Hematopoietic multipotent progenitor cell treated with erythropoietin and hydrocortisone succinate and interleukin-3 and kit ligand, for 15 days (in vitro differentiated cells): ENCODE measurements at places on chromosomes 1 and 21.

GRCh38 chr1:171427852-171428471 lies 57.4 kb upstream of the PRRC2C start:
- no peak for DNase-seq

DNA sequence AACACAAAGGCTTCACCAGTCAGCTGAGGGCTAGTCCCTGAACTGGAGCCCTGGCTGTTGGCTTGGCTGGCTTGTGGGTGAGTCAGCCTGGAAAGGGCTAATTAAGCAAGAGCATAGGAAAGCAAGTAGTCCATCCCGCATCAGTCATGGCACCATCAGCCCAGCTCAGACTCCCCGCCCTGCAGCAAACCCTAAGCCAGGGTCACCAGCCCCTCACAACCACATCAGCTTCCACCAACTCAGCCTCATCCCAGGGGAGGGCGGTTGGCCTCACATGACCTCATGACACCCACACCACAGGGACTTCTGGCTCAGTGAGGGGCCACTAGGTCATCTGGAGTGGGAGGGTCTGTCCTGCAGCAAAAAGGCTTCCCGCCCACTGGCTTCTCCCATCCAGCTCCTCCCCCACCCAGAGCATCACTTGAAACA lies 7.0 kb upstream of the SPATC1L start:
- no peak for DNase-seq

GRCh38 chr1:17156108-17156507 lies 36.9 kb upstream of the PADI2 start:
- DNase-seq, result no peak

DNA sequence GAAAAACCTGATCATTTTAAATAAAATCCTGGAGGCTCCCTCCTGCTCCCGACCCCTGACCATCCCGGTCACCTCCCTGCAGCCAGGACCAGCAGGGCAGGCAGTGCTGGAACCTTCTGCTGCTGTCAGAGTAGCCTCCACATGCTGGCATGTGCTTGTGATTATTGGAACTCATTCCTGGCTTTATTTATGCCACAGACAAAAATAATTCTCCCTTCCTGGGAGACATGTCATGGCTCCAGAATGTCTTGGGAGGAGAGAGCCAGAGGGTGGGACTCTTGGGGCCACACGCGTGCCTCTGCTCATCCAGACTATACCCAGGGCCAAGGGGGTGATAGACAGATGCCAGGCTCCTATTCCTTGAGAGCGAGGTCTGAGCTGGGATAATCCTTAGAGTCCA lies 183.6 kb upstream of the RAB4A start:
- no peak for DNase-seq

- DNase-seq, result no peak
Observed at GRCh38 chr1:43980255-43981134, 1.5 kb downstream of the B4GALT2 start.

DNA sequence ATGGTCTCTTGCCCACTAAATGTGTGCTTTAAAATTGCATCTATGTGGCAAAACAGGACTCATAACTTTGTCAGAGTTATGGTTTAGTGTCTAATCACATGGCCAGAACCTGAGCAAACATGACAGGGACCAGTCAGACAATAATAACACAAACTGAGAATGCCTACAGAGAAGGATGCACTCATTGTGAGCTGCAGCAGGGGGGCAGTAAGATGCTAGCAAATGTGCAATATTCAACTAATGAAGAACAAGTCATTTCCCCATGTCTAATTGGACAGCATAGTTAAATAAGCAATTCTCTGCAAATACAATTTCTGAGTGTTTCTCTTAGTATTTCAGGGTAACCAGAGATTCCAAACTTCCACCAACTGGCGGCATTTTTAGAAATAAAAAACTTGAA lies 30.8 kb downstream of the SPAG17 start:
- DNase-seq, result no peak

GRCh38 chr1:165010418-165011070 lies 346.0 kb downstream of the LMX1A start:
- no peak for DNase-seq

GRCh38 chr1:175268720-175269119 lies 76.1 kb upstream of the KIAA0040 start:
- no peak for DNase-seq

GRCh38 chr1:200366577-200367253 lies 43.1 kb downstream of the ZNF281 start:
- DNase-seq, result no peak

- no peak for DNase-seq
Observed at GRCh38 chr21:38042246-38042645, 126.0 kb upstream of the KCNJ6 start.

DNA sequence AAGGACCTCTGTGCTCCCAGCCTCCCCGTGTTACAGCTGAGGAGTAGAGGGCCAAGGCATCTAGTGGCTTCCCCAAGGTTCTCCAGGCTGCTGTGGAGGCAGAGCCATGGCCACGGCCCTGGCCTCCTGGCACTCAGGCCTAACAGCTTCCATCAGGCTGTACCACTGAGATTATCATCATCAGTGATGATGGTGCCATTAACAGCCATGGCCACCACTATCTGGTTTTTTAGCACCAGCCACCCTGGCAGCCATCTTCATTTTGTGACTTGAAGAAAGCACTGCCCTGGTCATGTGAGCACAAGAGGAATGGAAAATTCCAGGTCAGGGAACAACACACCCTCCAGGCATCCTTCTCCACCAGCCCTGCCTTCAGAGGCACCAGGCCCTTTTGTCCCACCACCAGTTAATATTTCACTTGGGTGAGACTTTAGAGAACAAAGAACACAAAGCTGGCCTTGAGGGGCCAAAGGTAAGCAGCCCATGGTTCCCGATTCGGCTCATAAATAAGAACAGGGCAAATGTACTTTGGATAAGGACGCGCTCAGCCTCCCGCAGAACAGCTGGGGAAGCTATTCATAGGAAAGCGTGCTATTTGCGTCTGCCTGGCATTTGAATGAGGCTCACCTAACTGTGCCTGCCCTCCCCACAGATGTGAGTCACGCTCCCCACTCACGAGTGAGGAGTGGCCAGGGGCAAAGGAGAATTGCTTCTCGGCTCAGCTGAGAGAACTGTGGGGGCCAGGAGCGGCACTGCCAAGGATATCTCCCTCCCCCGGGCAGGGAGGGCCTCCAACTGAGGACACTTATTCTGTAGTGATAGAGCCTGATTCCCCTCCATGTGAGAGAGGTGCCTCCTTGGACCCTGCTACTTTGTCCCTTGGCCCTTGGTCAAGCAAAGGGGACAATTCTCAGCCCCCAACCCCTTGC lies 95.6 kb downstream of the CD58 start:
- no peak for DNase-seq

DNA sequence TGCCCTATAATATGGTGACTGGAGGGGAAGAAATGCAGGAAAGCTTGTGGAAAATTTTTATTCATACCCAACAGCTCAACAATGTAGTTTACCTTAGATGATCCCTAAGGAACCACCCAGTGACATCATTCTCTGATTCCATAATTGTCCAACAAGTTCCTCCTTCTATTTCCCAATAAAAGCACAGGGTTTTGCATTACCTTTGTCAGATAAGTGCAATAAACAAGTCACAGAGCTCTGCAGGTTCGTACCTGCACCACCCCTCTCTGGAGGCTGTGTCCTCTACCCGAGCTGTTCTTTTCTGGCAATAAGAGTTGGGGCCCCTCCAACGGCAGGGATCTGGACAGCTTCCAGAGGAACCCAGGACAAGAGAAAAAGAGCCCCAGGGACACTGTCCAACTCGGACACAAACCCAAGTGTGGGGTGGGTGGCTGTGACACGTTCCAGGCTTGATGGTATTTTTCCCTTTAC lies 38.8 kb downstream of the RCAN1 start:
- no peak for DNase-seq

DNA sequence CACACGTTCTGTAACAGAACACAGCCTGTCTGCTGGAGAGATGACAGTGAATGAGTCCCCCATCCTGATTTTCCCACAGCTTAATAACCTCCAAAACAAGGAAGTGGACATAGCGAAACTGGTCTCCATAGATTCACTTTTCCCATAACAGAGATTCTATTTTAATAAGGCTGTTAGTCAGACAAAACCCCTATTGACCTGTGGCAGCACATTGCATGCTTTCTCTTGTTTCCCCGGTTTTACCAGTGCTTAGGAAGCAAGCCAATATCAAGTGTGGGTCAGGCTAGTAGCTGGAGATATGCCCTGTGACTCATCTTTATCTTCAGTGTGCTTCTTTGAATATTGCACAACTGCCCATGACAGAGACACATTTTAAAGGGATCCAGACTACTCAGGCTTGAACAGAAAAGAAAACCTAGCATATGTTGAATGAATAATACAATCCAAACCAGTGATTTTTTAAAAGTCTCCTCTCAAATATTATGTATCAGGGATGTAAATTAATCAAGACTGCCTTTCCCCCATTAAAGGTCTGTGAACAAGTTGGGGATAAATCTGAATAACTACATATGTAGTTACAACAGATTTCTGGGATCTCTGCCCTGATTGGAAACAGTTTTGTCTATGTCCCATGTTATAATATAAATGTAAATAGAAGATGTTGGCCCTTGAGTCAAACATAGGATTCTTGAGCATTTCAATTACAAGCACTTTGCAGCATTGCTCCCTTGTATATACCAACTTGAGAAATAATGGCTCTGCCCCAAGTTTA lies 11.9 kb upstream of the CLDN8 start:
- peak; percentile 3 for DNase-seq

GRCh38 chr1:3586986-3587759 lies 24.1 kb downstream of the MEGF6 start:
- DNase-seq, result no peak

- DNase-seq, result no peak
Observed at GRCh38 chr1:53391982-53392381, 64.1 kb upstream of the LRP8 start.

GRCh38 chr21:33642896-33643657 lies 776 bp downstream of the ITSN1 start:
- DNase-seq, result no peak

- DNase-seq, result no peak
Observed at GRCh38 chr1:42735056-42735455, 5.0 kb downstream of the CLDN19 start.

GRCh38 chr1:39261712-39262221 lies 57.3 kb downstream of the MACF1 start:
- no peak for DNase-seq

- DNase-seq, result no peak
Observed at GRCh38 chr1:226054519-226055327, 7.8 kb upstream of the H3-3A start.

DNA sequence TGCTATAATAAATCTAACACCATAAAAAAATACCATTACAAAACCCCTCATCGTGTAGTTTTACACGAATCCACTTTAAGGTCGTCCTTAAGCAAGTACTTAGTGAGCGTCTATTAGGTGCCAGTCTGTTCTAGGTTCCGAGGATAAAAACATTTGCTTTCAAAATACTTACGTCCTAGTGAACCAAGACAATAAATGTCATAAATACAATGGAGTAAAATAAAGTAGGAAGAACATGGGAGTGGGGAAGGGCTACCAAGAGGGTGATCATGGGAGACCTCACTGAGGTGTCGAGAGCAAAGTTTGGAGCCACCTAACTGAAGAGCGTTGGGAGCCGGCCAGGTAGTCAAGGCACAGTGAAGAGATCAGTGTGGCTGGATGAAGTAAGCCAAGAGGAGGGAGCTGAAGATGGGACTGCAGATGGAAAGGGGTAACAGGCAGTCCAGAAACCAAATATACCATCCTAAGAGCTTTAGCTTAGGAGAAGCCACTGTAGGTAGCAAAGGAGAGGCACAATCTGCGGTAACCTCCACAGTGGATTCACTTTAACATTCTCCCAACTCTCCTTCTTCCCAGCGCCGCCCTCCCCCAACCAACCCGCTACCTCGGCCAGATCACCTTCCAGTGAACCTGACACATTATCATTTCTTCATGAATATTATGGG lies 684 bp downstream of the LTN1 start:
- no peak for DNase-seq

DNA sequence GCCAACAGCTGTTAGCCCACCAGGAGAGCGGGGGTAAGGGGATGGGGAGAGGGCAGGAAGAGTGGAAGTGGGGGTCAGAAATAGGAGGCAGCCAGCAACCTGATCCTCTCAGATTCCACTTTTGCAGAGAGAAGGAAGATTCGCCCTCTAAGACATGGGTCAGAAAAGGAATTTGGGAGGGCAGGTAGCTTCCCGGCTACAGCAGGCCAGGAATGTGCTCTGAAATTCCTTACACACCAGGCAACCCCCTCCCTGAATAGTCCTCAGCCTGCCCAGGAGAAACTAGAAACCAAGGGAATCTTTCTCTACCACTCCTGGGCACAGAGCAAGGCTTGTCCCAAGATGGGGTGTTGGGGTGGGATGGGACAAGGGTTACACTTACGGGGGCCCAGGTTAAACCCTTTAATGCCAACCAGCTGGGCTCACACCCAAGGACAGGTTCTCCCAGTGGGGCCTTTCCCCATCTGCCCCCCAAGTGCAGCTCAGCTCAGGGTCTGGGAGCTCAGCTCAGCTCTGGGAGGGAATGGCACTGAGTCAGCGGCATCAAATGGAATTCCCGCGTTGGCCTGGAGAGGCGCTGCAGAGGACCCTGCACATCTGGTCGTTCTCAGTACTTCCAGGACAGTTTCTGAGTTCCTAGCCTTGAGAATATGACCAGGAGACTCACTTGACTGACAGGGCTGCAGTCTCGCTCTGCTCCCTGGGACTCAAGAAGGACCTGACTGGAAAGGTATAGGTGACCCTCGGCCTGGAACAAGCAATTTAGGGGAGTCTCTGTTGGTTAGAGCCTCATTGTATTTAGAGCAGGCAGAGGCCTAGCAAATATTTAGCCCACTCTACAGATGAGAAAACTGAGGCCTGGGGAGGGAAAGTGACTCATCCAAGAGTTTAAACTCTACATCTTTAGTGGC lies 761 bp downstream of the TNNT2 start:
- peak; percentile 6 for DNase-seq

GRCh38 chr1:167059045-167059808 lies 30.9 kb downstream of the GPA33 start:
- DNase-seq, result peak; percentile 71

DNA sequence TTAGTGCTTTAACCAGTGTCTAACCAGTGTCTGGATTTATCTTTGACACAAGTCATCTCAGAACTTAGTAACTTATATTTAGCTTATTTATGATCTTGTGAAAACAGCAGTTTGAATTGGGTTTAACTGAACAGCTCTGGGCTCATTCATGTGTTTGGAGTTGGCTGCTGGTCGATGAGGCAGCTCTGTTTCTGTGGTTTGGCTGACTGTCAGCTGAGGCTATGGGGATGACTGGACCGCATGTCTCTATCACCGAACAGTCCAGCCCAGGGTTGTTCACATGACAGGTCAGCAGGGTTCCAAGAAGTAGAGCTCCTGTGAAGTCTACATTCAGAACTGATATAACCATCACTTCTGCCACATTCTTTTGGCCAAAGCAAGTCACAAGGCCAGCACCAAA lies 29.1 kb upstream of the C21orf91 start:
- no peak for DNase-seq

GRCh38 chr1:119420638-119421037 lies 5.7 kb downstream of the HSD3B2 start:
- DNase-seq, result no peak

- no peak for DNase-seq
Observed at GRCh38 chr1:62637392-62638105, 40.2 kb downstream of the ANGPTL3 start.
